ENCODE measurements at places on chromosomes 5 and 9.

- DNase-seq: no peak
Observed at GRCh38 chr5:118451697-118452247, 536.6 kb downstream of the DTWD2 start.

DNA sequence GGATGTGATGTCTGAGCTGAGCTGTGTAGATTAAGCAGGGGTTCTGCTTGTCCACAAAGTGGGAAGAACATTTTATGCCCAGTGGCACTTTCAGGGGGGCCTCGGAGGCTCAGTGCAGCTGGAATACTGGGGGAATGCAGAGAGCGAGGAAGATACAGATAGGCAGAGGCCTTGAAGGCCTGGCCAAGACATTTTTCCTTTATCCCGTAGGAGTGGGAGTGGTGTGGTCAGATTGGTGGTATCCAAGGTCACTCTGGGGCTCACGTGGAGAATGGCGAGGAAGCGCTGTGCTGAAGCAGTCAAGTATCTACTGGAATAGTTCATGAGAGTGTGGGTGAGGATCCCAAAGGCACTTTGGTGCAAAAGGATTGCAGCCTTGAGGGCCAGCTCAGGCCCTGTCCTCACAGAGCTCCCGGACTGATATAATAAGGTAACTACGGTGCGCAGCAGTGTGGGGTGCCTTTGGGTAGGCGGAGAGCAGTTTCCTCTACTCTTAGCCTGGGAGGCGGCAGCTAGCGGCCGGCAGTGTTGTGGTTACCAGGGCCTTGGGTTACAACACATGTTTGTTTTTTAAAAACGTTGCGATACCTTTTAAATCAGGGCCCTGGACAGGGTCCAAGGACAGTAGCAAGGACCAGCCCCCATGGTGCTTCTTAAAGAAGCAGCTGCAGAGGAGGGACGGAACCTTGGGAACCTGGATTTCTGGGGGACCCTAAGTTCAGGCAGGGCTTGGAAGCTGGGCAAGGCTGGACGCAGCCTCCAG, 10.8 kb upstream of the CCDC69 start:
- no peak for DNase-seq

GRCh38 chr9:30519756-30520155, 1864.7 kb upstream of the ACO1 start:
- no peak for DNase-seq

GRCh38 chr5:159156426-159157238, 52.7 kb downstream of the RNF145 start:
- peak; percentile 77 for DNase-seq

DNA sequence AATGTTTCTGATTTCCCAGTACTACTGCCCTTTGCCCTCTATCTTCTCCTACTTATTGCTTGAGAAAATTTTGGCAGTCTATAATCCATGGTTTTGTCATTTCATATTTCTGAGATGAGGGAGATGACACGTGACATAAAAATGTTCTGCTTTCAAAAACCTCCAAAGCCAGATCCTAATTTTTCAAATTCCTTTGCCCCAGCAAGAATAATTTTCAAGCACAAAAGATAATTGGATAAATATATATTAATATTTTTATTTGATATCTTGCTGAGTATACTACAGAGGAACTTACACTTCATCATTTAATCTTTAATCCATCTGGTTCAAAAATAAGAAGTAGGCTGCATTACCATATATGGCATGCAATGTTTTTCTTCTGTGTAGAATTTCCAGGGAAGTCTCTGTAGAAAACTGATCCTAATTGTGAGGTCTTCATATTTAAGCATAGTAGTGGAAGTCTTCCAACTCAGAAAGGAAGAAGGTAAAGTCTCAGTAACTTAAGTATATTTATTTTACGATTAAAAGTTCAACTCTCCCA, 1738.8 kb downstream of the EFNA5 start:
- no peak for DNase-seq
